ENCODE measurements at places on chromosomes 16 and 17.
A peak's percentile ranks its signal among the peaks of the same experiment; 100 is the strongest.

GRCh38 chr16:2752850-2753732 is 653 bp downstream of the SRRM2 start:
- DNase-seq = peak; percentile 87

DNA sequence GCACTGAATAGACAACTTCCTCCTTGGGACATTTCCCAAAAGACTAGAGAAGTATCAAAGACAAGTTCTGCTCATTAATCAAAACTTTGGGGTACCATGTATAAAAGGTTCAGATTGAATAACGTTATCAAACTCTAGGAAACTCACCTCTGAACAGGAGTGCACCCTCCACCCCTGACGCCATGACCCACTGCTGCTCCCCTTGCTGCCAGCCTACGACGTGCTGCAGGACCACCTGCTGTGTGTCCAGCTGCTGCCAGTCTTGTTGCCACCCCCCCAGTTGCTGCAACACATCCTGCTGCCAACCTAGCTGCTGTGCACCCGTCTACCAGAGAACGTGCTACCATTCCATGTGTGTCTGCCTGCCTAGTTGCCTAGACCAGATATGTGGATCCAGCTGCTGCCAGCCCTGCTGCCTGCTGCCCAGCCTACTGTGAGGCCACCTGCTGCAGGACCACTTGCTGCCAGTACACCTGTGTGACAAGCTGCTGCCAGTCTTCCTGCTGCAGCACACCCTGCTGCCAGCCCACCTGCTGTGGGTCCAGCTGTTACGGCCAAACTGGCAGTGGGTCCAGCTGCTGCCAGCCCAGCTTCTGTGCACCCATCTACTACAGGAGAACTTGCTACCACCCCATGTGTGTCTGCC is 13.8 kb upstream of the KRTAP9-2 start:
- DNase-seq = no peak

- no peak for DNase-seq
These were observed 46.2 kb downstream of the CDK12 start for GRCh38 chr17:39507511-39507910.

- DNase-seq = no peak
These were observed 107.1 kb downstream of the USP22 start for GRCh38 chr17:20935740-20936139.

- no peak for DNase-seq
These were observed 53.1 kb downstream of the SPACA3 start for GRCh38 chr17:33044771-33045170.

GRCh38 chr16:80720804-80721371 is 83.5 kb downstream of the CDYL2 start:
- DNase-seq = no peak

- no peak for DNase-seq
These were observed 21.1 kb downstream of the TTYH2 start for GRCh38 chr17:74234486-74234885.

DNA sequence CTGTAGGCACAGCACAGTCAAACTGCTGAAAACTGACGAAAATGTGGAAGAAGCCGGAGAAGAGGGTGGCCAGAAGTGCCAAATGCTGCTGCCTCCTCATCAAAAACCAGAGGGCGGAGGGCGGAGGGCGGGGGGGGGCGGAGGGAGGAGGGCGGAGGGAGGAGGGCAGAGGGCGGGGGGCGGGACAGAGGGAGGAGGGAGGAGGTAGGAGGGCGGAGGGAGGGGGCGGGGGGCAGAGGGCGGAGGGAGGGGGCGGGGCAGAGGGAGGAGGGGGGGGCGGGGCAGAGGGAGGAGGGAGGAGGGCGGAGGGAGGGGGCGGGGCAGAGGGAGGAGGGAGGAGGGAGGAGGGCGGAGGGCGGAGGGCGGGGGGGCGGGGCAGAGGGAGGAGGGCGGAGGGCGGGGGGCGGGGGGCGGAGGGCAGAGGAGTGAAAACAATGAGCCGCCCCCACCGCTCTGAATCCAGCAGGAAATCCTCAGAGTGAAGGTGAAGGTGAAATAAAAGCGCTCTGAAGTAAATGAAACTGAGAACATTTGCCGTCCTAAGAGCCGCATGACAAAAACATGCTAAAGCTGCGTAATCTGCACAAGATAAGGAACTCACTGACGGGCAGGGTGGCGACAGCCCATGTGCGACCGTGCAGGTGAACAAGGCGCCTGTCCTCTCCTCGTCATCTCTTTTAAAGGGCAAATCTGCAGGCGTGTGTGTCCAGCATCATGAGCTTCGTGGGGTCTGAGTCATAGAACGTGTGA is 22.6 kb upstream of the CBFA2T3 start:
- DNase-seq = no peak

All from GM10248 (cell line).